Urinary bladder (tissue), 4 donors: ENCODE measurements at places on chromosomes 1 and 21. TPM values are rescaled to one million over a fixed set of nuclear protein-coding genes. Genes with fewer than 3 reads are reported as not detected.

The DIRAS3 gene
- 3.0 TPM for total RNA-seq

The NBPF20 gene
- 4.4 TPM for total RNA-seq

The KRTAP10-2 gene
- not detected for total RNA-seq

The GNAT2 gene
- not detected for total RNA-seq

The UHMK1 gene
- total RNA-seq: 58.2 TPM

The UTS2 gene
- 0.16 TPM for total RNA-seq

The WASF2 gene
- total RNA-seq: 40.7 TPM

The TMEM222 gene
- total RNA-seq: 12.8 TPM

The MACO1 gene
- 24.4 TPM for total RNA-seq

The SUMO3 gene
- total RNA-seq: 33.7 TPM

The SNX7 gene
- total RNA-seq: 68.5 TPM

The HSF2BP gene
- total RNA-seq: 1.1 TPM

The CHIA gene
- total RNA-seq: not detected

The OR10Z1 gene
- total RNA-seq: not detected

The ADAMTSL4 gene
- total RNA-seq: 35.5 TPM

The OMA1 gene
- 57.8 TPM for total RNA-seq

The CTSK gene
- 161 TPM for total RNA-seq

The RAB42 gene
- total RNA-seq: 6.1 TPM

The RGS13 gene
- 3.4 TPM for total RNA-seq

The SMCP gene
- total RNA-seq: not detected

The ITGB2 gene
- 20.8 TPM for total RNA-seq

The UBXN11 gene
- 3.5 TPM for total RNA-seq

The NBPF6 gene
- not detected for total RNA-seq

The GJA5 gene
- total RNA-seq: 16.3 TPM

The NBL1 gene
- 59.3 TPM for total RNA-seq

The SPRR2G gene
- total RNA-seq: not detected

The CR1 gene
- 6.7 TPM for total RNA-seq

The TMEM51 gene
- 15.9 TPM for total RNA-seq
